Activated naive CD4-positive, alpha-beta T cell (primary cell): ENCODE measurements at places on chromosomes 1 and 21.

- DNase-seq, result no peak
Measured at GRCh38 chr1:54989473-54989872, 9.0 kb downstream of the TMEM61 start.

GRCh38 chr1:212656730-212657129 is 42.9 kb downstream of the BATF3 start:
- DNase-seq, result no peak

DNA sequence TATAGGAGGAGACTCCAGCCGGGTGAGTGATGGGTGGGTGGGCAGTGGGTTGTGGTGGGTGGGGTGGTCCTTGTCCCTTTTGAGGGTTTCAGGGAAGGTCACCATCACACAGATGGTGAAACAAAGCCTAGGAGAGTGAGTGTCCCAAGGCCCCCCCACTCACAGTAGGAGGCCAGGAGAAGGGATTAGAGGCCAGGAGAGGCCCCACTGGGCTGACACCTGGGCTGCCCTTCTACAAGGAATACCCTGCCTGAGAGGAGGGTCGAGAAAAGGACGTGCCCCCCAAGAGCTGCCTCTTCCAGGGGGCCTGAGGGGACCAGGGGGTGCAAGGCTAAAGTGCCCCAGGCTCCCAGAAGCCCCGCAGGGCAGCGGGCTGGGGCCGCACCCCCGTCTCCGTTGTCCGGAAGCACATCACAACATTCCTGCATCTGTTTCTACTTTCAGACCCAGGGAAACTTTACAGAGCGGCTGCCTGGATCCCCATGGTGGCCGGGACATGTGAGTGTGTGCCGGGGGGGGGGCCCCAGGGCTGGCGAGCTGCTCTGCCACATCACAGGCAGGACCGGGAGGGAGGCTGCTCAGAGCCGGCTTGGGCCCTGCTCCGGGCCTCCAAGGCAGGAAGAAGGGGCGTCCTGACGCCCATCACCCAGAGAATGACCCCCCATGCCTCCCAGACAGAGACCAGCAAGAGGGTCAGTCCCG is 68.2 kb downstream of the ARHGEF16 start:
- DNase-seq, result no peak

- no peak for DNase-seq
Measured at GRCh38 chr21:29385934-29386520, 87.3 kb downstream of the BACH1 start.

- DNase-seq, result no peak
Measured at GRCh38 chr1:38929476-38929875, 12.2 kb downstream of the RHBDL2 start.

- no peak for DNase-seq
Measured at GRCh38 chr1:86713477-86713876, 9.1 kb downstream of the SH3GLB1 start.

GRCh38 chr1:102190429-102190828 is 193.7 kb upstream of the OLFM3 start:
- no peak for DNase-seq

DNA sequence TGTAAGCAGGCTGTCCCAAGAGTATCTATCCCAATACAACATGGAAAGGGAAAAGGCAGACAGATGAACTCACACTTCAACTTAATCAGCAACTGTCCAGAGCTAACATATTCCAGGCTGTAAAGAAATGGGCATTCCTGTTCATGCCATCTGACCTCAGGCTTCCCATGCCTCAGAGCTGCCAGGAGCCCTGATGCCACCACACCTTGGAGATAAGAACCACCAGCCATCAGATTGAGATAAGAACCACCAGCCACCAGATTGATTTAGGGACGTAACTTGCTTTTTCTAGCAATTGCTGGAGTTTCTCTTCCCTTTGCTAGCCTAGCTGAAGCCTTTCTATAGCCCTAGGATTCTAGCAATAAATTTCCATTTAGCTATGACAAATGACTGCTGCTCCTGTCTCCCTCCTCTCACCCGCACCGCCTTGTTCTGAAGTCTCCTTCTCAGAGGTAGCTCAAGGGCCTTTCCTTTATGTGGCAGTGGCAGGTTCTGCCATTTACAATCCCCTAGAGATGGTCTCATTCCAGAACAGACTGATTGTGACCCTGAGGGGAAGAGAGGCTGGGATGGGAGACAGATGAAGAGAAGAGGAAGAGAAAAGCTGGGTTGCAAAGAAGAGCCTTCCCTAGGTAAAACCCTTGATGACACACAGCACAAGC is 88.0 kb upstream of the CTTNBP2NL start:
- DNase-seq, result no peak

DNA sequence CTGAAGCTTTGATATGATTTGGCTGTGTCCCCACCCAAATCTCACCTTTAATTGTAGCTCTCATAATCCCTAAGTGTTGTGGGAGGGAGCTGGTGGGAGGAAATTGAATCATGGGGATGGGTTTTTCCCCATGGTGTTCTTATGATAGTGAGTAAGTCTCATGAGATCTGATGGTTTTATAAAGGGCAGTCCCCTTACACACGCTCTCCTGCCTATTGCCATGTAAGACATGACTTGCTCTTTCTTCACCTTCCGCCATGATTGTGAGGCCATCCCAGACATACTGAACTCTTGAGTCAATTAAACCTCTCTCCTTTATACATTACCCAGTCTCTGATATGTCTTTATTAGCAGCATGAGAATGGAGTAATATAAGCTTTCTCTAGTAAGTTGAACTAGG is 261.9 kb downstream of the HLX start:
- no peak for DNase-seq

- no peak for DNase-seq
Measured at GRCh38 chr1:182568647-182569284, 20.3 kb downstream of the RNASEL start.

DNA sequence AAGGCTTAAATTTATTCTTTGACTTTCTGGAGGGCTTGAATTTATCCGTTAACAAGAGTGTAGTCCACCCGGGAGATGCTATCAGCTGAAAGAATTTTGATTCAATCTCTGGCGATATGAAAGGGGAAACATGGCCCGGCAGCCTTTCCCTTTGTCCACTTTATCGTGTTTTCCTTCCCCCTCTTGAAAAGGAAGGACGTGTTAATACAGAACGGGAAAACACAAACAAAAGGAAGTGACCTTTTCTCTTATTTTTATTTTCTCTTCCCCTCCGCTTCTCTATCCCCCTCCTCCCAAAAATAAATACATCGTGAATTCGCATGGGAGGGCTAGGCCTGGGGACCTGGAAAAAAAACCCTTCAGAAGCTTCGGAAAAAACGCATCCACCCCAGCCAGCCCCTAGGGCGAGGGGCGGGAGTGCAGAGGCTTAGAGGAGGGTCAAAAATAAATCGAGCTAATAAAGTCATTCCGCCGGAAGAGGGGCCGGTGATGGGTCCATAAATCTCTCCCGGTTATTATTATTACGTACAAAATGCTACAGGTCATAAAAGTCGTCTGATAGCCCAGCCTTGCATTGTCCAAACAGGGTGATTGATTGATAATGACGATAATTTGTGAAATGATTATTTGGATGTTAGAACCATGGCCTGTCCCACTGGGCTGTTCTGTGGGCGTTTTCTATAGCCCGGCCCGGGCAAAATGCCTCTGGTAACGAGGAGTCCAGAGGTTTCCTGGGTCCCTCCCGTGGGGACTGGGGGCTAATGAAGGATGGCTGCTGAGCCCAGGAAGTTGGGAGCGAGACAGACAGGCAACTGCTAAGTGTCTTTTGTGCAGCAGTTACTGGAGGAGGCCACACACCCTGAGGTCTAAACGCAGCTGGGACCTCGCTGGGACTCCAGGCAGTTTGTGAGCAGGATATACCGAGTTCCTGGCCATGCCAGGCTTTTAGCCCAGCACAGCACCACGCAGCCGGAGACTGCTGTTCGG is 179.4 kb downstream of the PRDM16 start:
- DNase-seq, result no peak

GRCh38 chr21:36706951-36707762 is 8.2 kb downstream of the SIM2 start:
- no peak for DNase-seq

- no peak for DNase-seq
Measured at GRCh38 chr1:98086796-98087441, 166.1 kb upstream of the DPYD start.

DNA sequence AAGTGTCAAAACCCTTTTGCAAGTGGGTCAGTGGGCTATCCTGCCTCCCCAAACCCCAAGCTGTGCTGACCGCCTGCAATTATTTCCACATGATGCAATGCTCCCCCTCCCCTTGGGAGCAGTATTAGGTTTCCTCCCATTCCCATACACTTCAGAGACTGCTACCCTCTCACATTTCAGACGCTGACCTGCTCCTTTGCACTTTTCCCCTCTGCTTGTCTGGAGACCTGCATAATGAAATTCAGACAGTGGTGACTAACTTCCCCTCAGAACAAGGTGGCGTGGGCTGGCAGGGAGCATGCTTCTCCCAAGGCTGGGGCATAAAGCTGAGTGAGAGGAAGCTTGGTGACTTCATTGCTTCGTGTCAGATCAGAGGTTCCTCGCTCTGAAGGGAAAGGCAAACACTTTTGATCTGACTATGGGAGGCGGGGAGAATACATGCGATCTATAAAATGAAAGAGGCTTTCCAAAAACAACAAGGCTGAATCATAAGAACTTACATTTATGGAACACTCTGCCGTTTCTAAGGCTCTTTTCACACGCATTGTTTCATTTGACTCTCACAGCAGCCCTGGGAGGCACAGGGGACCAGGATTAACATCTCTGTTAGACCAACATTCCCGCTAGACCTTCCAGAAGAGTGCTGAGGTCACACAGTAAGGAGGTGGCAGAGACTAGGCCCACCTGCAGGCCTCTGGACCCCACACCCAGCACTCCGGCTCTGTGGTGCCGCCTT is 27.5 kb upstream of the ROR1 start:
- no peak for DNase-seq

DNA sequence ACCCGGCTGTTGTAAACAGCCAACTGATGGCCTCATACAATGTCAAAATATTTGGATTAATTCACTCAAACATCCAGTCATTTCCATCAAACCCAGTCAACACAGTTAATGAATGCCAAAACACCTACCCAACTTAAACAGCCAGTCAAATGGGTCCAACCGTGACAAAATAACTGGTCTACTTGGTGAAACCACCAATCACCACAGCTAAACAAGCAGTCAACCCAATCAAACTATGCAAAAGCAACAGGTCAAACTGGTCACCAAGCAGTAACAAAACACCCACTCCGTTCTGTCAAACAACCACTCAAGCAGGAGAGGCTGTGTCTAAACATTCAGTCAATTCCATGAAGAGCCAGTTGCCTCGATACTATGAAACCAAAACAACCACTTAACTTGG is 119.2 kb downstream of the FOXD2 start:
- DNase-seq, result no peak

GRCh38 chr1:54581621-54582035 is 33.6 kb downstream of the ACOT11 start:
- no peak for DNase-seq

DNA sequence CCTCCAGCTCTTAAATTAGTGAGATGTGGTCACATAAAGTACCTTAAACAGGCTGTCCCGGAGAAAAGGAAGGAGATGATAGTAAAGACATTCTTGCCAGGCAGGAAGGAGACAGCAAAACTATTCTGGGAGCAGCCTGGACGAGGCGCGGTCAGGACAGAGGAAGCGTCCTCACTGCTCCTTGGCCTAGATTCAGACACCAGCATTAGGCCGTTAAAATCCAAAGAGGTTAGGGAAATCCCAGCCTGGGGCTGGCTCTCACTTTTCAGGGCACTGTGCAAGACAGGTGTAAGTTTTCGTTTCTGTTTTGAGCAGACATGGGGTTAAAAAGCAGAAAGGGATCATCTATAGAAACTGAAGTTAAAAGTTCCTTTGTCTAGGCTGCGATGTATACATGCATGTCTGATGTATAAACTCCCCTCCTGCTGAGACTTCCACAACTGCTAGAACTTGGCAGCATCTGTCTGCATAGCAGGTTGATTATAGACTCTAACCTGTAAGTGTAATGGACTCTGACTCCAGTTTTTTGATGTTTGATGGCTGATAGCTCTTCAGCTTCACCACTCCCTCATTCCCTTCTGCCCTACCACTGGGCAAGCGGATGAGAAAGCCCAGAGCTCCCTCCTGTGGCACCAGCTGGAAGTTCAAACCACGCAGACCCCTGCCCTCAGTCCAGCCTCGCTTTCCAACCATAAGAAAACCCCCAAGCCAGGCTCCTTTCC is 21.5 kb downstream of the STPG1 start:
- DNase-seq, result no peak

DNA sequence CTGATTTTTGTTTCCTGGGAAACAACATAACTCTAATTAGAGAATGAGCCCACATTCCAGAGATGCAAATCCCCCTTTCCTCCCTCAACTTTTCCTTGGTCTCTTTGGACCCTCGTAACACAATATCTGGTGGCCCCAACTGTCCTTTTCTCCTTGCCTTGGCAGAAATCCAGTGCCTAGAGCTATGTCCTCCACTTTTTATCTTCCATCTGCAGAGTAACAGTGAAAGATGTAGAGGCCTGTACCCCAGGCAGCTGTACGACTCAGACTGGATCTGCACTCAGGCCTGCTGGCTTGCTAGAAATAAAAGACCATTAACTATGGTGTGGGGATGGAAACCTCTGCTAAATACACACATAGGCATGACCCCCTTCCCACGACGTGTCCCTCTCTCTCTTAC is 72.0 kb downstream of the WARS2 start:
- no peak for DNase-seq

- no peak for DNase-seq
Measured at GRCh38 chr1:246309247-246309884, 197.7 kb downstream of the SMYD3 start.
